Activated T-helper 2 cell treated with anti-CD3 and anti-CD28 coated beads, Interferon-gamma antibody, Interleukin-2, Interleukin-4, amounts not matched to agents 10 μg/mL and 5 μg/mL and 100 μg/mL, durations not matched to agents 14 hours and 24 hours and 36 hours (primary cell): ENCODE measurements at places on chromosomes 13 and 19. TPM values are rescaled to one million over a fixed set of nuclear protein-coding genes. Genes with fewer than 3 reads are reported as not detected.

Gene ZNF790
- total RNA-seq = 4.6 TPM in 2 replicates

Gene ARL11
- 0.89 and 1.0 TPM in 2 replicates for total RNA-seq

Gene MBD3L1
- total RNA-seq = not detected in 2 replicates

Gene SMAD9
- total RNA-seq = not detected in 2 replicates

Gene RASAL3
- 107 TPM in 2 replicates for total RNA-seq

Gene LMTK3
- total RNA-seq = 3.1 and 5.1 TPM in 2 replicates

Gene ONECUT3
- not detected in 2 replicates for total RNA-seq

Gene GJB6
- 1.7 TPM in 2 replicates for total RNA-seq

Gene PTGER1
- total RNA-seq = 1.1 and 1.6 TPM in 2 replicates

Gene CYP2F1
- not detected in 2 replicates for total RNA-seq

Gene SERTM1
- not detected in 2 replicates for total RNA-seq

Gene ATP8A2
- 0.11 and 0.16 TPM in 2 replicates for total RNA-seq

Gene ZNF546
- 4.6 and 5.2 TPM in 2 replicates for total RNA-seq

Gene CD22
- total RNA-seq = 4.0 and 5.5 TPM in 2 replicates

Gene MISP3
- 5.3 and 5.5 TPM in 2 replicates for total RNA-seq

Gene LGALS14
- not detected in 2 replicates for total RNA-seq

Gene CD209
- not detected in 2 replicates for total RNA-seq

Gene CGB8
- total RNA-seq = not detected in 2 replicates

Gene SERPINE3
- total RNA-seq = not detected in 2 replicates

Gene GIPC3
- total RNA-seq = 0.16 and 0.32 TPM in 2 replicates

Gene CYP4F8
- total RNA-seq = not detected in 2 replicates
